ENCODE measurements at places on chromosomes 1 and 21.

GRCh38 chr21:17002594-17003257, 510.1 kb upstream of the CXADR start:
- DNase-seq = no peak

DNA sequence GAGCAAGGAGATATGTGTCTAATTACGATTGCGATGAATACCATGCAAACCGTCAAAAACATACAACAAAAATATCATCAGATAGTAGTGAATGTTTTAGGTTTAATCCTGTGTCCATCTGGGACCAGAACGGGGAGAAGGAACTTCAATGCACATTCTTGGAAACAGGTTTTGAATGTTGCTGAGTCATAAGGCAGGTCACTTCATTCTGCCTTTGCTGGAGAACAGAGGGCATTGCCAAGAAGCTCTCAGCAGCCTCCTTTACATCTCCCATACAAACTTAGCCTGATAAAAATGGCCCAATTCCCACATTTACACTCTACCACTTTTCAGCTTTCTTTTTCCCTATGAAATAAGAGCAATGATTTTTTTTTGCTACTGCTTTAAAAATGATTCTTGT, 78.0 kb upstream of the KCNJ6 start:
- no peak for DNase-seq

DNA sequence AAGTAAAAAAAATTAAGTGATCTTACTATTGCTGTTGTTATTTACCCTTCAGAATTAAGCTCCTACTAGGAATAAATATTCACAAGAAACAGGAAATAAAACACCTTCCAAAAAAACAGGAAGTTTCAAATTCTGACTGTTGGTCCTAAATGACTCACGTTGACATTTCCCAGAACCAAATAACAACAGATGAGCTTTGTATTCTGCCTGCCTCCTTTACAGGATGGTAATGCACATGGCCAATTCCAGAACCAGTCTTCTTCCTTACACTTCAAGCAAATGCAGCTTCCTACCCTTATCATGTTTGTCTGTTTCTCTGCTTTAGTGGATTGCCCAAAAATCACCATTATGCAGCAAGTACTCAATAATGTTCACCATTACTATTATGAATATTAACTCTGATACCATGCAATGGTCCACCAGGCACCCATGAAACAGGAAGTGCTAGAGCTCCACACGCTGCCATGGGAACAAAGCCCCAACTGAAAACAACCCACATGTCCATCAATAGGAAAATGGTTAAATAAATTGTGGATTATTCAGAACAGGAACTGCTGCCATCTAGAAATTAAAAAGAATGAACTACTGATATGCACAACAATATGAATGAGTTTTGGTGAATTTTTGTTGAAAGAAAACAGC, 8.9 kb downstream of the CASP9 start:
- DNase-seq = no peak

GRCh38 chr1:112389689-112390088, 6.3 kb upstream of the CTTNBP2NL start:
- DNase-seq = no peak

- DNase-seq = no peak
These were observed 203.0 kb downstream of the TGFB2 start for GRCh38 chr1:218547957-218548730.

DNA sequence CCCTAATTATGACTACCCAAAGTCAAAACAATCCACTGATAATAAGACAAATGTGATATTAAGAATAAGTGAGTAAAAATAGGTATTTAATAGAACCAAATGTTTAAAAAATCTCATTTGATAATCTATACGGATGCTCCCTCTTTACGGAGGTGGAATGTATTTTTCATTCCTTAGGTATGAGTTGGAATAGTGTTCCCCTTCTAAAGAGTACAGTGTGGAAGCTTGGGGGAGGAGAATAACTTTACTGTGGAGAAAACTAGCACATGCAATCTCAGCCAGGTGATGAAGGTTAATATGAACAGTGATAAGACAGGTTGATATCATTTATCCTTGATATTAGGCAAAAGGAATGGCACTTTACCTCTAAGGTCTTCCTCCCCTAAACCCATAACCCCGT, 74.6 kb downstream of the GPR88 start:
- DNase-seq = no peak

GRCh38 chr1:172845371-172845770, 186.5 kb downstream of the FASLG start:
- DNase-seq = no peak

Data from SHP77 treated with DMSO at 0.1 percent for 48 hours (cell line).